ENCODE measurements at places on chromosomes 6 and 20.

DNA sequence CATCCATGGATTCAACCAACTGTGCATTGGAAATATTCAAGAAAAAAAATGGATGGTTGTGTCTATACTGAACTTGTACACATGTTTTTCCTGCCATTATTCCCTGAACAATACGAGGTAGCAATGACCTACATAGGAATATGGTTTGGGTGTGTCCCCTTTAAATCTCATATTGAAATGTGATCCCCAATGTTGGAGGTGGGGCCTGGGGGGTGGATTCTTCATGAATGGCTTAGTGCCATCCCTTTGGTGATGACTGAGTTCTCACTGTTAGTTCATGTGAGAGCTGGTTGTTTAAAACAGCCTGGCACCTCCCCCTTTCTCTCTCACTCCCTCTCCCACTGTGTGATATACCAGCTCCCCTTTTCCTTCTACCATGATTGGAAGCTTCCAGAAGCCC, 139.8 kb upstream of the BACH2 start:
- no peak for DNase-seq

- no peak for DNase-seq
Measured at GRCh38 chr6:88513920-88514319, 347.8 kb upstream of the CNR1 start.

GRCh38 chr20:1508574-1508973, 17.4 kb upstream of the SIRPB2 start:
- no peak for DNase-seq

- DNase-seq = no peak
Measured at GRCh38 chr6:129120856-129121638, 238.1 kb downstream of the LAMA2 start.

- no peak for DNase-seq
Measured at GRCh38 chr6:120304223-120304622, 954.7 kb upstream of the MAN1A1 start.

- DNase-seq = no peak
Measured at GRCh38 chr6:112269114-112269513, 14.7 kb upstream of the LAMA4 start.

DNA sequence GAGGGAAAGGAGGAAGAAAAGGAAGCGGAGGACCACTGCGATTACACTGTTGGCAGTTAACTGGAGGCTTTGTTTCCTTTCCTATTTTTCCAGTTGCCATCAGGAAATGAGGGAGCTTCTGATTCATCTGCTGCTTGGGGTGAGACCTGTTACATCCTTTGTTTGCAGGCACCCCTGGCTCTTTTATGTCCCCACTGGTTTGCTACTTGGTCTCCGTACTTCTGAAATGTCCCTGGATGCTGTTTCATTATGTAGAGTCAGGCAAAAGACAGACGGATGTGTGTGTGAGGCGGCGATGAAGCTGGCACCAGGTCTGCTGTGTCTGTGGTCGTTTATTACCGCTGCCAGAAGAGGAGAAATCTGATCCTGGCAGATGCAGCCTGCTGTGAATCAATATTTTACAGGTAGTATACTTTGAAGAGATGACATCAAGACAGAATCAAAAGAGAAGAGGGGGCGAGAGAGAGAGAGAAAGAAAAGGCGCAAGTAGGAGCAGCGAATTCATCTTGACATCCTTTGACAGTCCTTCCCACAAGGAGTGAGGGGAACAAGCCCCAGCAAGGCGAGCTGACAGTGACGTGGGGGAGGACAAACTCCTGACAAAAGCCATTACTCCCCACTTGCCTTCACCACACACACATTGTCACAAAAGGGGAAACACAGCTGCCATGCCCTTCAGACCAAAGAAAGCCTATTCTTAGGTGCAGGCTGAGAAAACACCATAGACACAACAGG, 145.9 kb upstream of the FBXL4 start:
- no peak for DNase-seq

DNA sequence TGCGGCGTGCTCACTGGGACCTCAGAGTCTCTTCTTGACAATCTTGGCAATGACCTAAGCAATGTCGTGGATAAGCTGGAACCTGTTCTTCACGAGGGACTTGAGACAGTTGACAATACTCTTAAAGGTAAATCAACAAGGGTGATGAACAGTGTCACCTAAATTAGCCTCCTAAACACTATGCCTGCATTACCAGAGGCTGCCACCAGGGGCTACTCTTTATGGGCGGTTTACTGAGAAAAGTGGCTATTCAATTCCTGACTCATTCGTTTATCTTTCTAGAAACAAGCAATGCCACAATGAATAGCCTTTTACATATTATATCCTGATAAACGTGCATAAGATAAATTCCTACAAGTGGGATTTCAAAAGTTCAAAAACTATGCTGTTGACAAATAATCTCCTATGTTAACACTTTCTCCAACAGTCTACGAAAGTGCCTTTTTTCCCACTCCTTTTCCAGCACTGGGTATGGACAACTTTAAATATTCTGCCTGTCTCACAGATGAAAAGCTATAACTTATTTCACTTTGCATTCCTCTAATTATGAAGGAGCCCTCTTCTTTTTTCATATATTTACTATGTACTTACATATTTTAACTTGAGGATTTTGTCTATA, 1.3 kb downstream of the BPIFA2 start:
- DNase-seq = no peak

DNA sequence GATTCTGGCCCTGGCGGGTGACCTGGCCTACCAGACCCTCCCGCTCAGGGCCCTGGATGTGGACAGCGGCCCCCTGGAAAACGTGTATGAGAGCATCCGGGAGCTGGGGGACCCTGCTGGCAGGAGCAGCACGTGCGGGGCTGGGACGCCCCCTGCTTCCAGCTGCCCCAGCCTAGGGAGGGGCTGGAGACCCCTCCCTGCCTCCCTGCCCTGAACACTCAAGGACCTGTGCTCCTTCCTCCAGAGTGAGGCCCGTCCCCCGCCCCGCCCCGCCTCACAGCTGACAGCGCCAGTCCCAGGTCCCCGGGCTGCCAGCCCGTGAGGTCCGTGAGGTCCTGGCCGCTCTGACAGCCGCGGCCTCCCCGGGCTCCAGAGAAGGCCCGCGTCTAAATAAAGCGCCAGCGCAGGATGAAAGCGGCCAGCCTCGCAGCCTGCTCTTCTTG, 868 bp upstream of the SLC2A4RG start:
- no peak for DNase-seq

- no peak for DNase-seq
Measured at GRCh38 chr6:78363688-78364087, 503.7 kb upstream of the IRAK1BP1 start.

- peak; percentile 38 for DNase-seq
Measured at GRCh38 chr6:143337201-143337949, 113.1 kb downstream of the ADAT2 start.

DNA sequence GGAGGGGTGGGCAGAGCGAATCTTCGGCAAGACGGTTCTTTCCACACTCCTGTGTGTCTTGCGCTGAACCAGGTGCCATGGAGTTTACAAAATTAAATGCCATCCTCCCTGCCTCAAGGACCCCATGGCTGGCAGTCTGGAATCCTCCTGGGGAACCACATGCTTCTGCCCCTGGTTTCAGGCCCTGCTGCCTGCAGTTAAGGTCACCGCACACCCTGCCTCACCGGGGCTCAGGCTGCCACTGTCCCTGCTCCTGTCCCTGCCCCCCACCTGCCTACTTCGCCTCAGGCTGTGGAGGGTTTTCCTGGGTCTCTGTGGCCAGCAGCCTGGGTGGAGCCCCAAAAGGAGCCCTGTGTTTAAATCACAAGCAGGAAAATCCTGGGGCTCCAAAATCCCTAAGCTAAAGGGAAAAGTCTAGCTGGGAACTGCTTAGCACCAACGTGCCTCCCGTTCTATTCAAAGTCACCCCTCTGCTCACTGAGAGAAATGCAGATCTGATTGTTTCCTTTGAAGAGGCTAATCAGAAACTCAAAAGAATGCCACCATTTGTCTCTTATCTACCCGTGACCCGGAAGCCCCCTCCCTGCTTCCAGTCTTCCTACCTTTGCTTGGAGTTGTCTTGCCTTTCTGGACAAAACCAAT, 10.6 kb upstream of the TTLL2 start:
- no peak for DNase-seq

- DNase-seq = no peak
Measured at GRCh38 chr20:57650266-57650665, 30.0 kb upstream of the ZBP1 start.

DNA sequence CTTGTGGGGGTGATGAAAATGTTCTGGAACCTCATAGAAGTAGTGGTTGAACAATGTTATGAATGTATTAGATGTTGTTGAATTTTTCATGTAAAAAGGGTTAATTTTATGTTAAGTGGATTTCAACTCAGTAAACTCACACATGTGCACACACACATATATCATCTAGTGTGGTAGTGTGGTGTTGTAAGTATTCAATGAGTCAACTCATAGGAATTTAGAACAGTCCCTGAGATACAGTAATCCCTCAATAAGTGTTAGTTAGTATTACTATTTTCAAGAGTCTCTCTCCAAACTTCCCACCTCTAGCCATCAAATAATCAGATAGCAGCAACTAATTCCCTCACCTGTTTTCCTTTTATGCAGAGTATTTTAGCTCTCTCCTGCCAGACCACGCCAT, 563.1 kb upstream of the JARID2 start:
- no peak for DNase-seq

DNA sequence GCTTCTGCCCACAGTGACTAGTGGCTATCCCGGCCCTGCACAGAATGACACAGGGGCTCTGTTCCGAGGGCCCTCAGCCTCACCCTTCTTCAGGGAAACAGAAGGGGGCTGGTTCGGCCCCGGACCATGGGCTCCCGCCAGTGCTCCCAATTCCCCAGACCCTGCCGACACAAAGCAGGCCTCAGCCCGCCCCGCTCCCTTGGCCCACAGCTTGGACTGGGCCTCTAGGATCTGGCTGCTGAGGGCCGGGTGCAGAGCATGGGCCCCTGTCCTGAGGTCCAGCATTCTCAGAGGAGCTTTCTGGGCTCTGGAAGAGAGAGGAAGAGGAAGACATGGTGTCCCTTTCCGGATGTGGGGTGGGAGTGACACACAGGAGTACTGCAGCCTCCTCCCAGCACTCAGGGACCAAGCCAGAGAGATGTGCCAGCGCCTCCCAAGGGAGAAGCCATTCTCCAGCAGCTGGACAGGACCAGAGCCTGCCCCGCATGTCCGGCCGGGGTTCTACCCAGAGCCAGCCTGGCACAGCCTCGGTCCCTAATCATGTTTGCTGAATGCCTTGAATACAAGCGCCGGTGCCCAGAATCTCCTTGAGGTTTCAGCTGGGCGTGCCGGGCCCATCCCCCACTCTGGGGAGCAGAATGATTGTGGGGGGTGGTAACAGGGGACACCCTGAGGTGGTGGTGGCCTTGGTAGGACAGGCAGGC, 23.9 kb downstream of the C20orf203 start:
- no peak for DNase-seq

DNA sequence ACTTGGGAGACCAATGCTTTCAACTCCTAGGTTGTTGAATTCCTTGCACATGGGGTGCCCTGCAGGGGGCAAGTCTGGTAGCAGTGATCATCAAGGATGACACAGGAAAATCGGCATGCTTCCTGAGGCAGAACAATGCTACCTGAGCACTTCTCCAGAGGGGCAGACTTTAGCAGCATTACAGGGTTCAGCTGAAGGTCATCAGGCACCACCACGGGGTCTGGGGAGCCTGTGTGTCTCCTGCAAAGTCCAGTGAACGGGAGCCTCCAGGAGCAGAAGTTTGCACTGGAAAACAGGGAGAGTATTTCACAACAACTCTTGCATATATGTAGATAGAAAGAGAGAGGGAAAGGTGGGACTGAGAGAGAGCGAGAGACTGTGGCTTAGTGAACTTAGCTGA, 10.2 kb downstream of the VSX1 start:
- DNase-seq = no peak

GRCh38 chr6:88708197-88708744, 255.1 kb downstream of the RNGTT start:
- DNase-seq = no peak

DNA sequence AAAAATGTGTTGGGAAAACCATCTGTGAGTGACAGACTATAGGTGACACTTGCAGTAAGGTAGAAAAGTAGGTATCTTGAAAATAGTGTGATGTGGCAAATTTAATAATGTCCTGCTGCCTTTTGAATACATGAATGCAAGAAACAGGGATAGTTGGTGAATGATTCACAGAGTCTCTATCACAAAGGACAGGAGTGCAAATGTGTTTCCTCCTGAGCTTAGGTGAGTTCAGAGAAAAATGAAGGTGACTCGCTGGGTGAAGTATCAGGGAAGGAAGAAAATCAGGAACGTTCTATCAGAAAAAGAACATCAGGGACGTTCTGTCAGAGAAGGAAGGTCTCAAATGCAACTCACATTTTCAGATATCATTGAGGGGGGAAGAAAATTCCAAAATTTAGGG, 557.8 kb upstream of the SLC35B3 start:
- no peak for DNase-seq

GRCh38 chr20:59253325-59253724, 47.1 kb upstream of the EDN3 start:
- no peak for DNase-seq

GRCh38 chr6:141808662-141809061, 324.1 kb upstream of the GJE1 start:
- no peak for DNase-seq

- no peak for DNase-seq
Measured at GRCh38 chr6:41655646-41656001, 17.4 kb downstream of the MDFI start.

All from activated T-cell treated with anti-CD3 and anti-CD28 coated beads for 4 hours (primary cell).